ENCODE measurements at places on chromosomes 13 and 19. TPM values are rescaled to one million over a fixed set of nuclear protein-coding genes. Genes with fewer than 3 reads are reported as not detected.

DNA sequence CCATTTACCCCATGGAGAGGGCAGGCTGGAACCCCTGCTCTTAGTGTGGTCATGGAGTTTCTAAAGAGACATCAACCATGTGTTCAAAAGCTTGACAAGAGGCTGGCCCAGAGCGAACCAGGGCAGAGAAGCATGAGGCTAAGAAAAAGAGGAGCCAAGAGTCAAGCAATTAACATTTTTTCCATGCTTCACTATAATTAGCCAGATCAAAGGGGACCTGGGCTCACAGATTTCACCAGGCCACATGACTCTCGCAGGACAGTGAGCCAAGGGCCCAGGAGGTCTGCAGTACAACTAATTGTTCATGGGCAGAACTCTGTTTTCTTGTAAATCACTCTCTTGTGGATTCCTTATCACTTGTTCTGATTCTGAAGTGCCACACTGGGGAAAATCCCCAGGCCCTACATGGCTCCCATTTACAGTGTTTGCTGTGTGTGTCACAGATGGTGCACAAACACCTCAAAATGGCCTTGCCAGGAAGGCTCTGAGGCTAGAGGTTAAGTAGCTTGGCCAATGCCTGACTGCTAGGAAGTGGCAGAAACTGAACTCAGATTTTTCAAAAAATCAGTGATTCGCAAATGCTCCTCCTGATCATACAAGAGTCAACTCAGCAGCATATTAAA is 101.2 kb downstream of the LHFPL6 start:
- DNase-seq: no peak

DNA sequence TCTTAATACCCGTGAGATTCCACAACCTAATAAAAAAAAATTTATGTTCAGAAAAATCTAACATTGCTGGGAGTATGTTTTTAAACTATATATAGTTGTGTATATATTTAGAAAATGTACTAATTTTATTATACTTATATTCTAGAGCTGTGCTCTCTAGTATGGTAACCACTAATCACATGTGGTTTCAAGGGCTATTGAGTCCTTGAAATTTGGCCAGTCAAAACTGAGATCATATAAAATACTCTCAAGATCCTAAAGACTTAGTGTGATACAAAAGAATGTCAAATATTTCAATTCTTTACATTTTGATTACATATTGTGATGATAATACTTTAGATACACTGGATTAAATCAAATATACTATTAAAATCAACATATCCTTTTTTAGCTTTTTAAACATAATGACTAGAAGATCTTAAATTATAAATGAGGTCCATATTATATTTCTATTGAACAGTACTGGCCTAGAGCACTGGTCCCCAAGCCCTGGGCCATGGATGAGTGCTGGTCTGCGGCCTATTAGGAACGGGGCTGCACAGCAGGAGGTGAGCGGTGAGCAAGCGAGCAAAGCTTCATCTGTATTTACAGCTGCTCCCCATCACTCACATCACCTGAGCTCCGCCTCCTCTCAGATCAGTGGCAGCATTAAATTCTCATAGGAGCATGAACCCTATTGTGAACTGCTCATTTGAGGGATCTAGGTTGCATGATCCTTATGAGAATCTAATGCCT is 176.5 kb upstream of the NBEA start:
- DNase-seq: no peak

- no peak for DNase-seq
These were observed 252.5 kb downstream of the OXGR1 start for GRCh38 chr13:96741779-96742178.

The ZNF77 gene
- 1.4 TPM for total RNA-seq

The SIAH3 gene
- 0.02 TPM for total RNA-seq

GRCh38 chr19:19487077-19487949 is 28.0 kb downstream of the TSSK6 start:
- no peak for DNase-seq

The CEACAM4 gene
- not detected for total RNA-seq

The MAP4K1 gene
- 1.2 TPM for total RNA-seq

GRCh38 chr13:28117689-28118377 is 17.5 kb upstream of the FLT3 start:
- no peak for DNase-seq

GRCh38 chr13:40648040-40648439 is 18.4 kb downstream of the FOXO1 start:
- DNase-seq: no peak

DNA sequence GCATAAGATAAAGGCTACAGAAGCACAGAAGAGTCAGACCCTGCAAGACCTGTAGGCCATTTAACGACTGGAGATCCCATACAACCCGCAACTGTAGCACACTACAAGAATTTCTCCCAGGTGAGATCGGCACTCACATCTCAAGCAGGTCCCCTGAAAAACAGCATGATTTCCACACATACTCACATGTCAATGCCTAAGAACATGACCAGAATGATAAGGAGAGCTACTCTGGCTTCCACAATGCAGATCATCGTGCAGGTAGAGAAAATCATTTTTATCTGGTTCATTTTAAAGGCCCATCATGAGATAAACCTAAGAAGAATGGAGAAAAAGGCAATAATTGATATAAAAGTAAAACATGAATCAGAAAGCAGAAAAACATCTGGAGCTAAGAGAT is 17.5 kb upstream of the PEG3 start:
- no peak for DNase-seq

The C3 gene
- 101 TPM for total RNA-seq

DNA sequence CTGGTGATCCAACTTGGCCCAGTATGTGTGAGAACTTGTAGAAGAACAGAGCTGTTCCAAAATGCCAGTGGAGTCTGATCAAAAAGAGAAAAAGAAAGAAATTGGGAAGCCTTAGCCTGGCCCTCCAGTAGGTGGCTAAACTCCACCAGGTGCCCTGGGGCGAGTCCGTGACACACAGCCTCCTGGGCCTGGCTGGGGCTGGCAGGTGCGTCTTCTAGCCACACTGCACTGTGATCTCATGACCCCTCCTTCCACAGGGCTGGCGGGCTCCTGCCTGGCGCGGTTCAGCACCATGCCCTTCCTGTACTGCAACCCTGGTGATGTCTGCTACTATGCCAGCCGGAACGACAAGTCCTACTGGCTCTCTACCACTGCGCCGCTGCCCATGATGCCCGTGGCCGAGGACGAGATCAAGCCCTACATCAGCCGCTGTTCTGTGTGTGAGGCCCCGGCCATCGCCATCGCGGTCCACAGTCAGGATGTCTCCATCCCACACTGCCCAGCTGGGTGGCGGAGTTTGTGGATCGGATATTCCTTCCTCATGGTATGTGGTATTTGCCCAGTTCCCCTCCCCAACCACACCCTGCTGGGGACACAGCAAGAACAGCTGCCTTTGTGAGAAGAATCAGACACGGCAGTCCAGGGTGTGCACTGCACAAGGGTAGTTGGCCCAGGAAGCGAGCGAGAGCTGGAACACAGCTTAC is 53.7 kb downstream of the RAB20 start:
- DNase-seq: no peak

The NDUFA13 gene
- 534 TPM for total RNA-seq

The CCNA1 gene
- total RNA-seq: 0.79 TPM

DNA sequence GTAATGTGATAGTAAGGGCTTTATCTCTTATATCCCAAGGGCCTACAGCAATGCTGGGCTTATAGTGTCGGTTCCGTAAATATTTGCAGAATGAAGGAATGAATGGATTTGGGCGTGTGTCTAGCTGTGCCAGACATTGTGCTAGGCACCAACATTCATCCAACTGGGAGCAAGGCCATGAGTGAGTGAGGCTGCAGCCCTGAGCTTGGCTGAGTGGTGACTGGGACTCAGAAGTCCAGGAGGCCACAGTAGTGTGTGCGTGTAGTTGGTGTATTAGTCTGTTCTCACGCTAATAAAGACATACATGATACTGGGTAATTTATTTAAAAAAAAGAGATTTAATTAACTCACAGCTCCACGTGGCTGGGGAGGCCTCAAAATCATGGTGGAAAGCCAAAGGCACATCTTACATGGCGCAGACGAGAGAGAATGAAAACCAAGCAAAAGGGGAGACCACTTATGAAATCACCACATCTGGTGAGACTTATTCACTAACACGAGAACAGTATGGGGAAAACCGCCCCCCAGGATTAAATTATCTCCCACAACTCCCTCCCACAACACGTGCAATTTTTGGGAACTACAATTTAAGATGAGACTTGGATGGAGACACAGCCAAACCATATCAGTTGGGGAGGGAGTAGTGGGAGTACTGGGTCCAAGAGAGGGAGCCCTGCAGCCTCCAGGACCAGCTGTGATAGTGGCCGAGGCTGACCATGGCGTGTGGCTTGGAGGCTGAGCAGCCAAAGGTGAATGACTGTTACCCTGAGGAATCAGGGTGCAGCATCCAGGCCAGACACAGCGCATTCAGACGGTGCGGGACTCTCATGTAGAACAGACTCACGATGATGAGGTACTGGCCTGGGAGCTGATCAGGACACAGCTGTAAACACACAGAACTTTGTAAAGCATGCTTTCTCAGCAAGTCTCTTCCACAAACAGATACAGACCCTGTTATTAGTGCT is 104.6 kb downstream of the TEX26 start:
- no peak for DNase-seq

The POU2F2 gene
- total RNA-seq: 0.86 TPM

The TMEM59L gene
- total RNA-seq: 0.79 TPM

The KLK12 gene
- total RNA-seq: not detected

The ZIC2 gene
- total RNA-seq: not detected

DNA sequence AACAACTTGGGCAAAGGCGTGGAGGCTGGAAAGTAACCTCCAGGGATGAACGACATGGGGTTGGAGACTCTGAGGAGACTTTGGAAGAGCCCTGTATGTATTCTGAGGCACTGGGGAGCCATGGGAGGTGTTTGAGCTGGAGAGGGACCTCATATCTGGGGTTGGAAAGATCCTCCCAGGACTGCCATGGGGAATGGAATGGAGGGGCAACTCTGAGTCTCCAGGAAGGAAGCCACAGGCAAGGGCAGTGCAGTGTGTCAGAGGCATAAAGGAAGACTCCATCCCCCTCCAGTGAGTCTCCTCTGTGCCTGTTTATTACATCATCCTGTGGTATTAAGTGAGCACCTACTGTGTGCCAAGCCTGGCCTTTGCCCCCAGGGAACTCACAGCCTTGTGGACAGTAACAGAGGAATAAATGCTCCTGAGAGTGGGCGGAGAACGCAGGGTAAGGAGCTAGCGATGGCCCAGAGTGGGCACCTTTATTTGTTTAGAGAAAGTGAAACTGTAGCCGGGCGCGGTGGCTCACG is 7.7 kb downstream of the PEAK3 start:
- no peak for DNase-seq

GRCh38 chr13:42812316-42812715 is 30.9 kb downstream of the FAM216B start:
- no peak for DNase-seq

DNA sequence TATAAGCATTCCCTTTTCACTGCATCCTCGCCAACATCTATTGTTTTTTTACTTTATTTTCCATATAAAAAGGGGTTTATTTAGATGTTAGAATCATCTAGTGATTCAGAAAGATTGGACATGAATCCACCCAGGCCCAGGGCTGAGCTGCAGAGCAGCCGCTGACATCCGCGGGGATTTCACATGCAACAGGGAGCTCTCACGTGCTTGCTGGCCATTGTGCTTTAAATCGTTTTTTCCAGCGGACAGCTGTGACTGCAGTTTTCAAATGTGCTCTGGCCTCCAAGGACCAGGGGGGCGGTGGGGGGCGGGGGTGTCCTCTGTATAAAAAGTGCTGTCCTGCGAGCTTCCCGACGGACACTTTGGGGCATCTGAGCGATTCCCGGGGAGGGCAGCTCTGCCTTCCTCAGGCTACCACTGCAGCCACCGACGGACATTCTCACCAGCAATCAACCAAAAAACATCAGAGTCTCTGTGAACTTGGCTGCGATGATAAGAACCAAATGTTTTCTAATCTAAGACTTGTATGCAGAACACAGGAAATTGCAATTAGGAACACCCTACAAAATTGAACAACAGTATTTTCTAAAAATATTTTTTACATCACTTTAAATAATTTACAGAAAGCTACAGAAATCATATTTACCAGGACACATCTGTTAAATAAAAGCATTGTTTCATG is 12.6 kb downstream of the RB1 start:
- no peak for DNase-seq

- no peak for DNase-seq
These were observed 31.9 kb downstream of the ZNF726 start for GRCh38 chr19:23946569-23946968.

GRCh38 chr13:30392681-30393045 is 29.6 kb upstream of the UBE2L5 start:
- DNase-seq: no peak

- no peak for DNase-seq
These were observed 4.9 kb upstream of the ZC3H13 start for GRCh38 chr13:46057256-46058015.

- DNase-seq: peak; percentile 39
These were observed 38.8 kb upstream of the F7 start for GRCh38 chr13:113066746-113067145.

The LAIR1 gene
- total RNA-seq: 4.6 TPM

The ZNF615 gene
- 4.5 TPM for total RNA-seq

DNA sequence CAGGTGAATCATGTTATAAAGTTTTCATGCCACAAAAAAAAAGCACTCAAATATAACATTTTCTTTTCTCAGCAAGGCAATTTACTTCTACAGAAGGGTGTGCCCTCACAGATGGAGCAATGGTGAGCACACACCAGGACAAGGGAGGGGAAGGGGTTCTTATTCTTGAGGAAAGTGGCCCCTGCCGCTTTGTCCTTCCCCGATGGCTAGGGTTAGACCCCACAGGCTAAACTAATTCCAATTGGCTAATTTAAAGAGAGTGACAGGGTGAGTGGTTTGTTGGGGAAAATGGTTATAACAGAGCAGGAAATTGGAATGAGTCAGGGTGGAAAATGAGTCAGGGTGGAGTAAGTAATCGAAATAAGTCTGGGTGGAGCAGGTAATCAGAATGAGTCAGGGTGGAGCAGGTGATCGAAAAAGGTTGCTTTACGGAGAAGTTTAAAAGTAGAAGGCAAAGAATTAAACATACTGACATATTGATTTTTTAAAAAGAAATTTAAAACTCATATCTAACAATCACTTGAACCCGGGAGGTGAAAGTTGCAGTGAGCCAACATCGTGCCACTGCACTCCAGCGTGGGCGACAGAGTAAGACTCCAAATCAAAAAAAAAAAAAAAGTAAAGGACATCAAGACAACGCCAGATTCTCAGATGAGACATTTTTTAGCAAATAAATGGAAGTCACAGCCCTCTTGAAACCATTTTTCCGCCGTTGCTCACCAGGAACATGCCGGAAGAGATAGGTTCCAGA is 813 bp downstream of the ZNF562 start:
- no peak for DNase-seq

The ZSWIM9 gene
- total RNA-seq: 6.2 TPM

DNA sequence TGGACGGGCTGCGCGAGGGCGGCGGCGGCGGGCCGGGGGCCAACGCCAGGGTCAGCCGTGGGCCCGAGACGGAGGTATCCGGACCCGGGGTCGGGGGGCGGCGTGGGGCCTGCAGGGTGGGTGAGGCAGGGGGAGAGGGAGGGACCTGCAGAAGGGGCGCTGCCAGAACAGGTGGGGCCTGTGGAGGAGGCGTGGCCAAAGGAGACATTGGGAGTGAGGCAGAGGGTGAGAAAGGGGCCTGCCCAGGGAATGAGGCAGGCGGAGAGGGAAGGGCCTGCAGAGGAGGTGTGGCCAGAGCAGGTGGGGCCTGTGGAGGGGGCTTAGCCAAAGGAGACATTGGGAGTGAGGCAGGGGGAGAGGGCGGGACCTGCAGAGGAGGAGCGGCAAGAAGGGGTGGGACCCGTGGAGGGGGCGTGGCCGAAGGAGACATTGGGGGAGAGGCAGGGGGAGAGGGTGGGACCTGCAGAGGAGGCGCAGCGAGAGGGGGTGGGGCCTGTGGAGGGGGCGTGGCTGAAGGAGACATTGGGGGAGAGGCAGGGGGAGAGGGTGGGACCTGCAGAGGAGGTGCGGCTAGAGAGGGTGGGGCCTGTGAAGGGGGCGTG is 4.2 kb downstream of the PRR36 start:
- peak; percentile 55 for DNase-seq

The CEACAM3 gene
- total RNA-seq: not detected

The ZNF211 gene
- total RNA-seq: 1.6 TPM

Data from psoas muscle (tissue), 8 donors.